ENCODE measurements at places on chromosomes 13 and 19. TPM values are rescaled to one million over a fixed set of nuclear protein-coding genes. Genes with fewer than 3 reads are reported as not detected.

Gene WDR88
- total RNA-seq = not detected

Gene HMGB1
- total RNA-seq = 255 TPM

Gene ATP1A3
- total RNA-seq = not detected

Gene TUBA3C
- total RNA-seq = not detected

Gene IGFL4
- total RNA-seq = 0.90 TPM

- peaks cover 9% of the 10 kb centered on the region for H3K4me1 ChIP-seq
- peak overlapping the region; percentile 75 for H3K27ac ChIP-seq
- H3K27me3 ChIP-seq = no peaks in the 10 kb centered on the region
- no peak overlapping the region for H3K4me3 ChIP-seq
- no peak for DNase-seq
- H3K36me3 ChIP-seq = no peaks in the 10 kb centered on the region
Measured at GRCh38 chr19:47589824-47590223, 16.9 kb upstream of the ZNF541 start.

GRCh38 chr19:11338569-11339253 lies 746 bp downstream of the RAB3D start:
- DNase-seq = no peak
- no peaks in the 10 kb centered on the region for H3K36me3 ChIP-seq
- H3K27ac ChIP-seq = peak overlapping the region; percentile 86
- peaks cover 8% of the 10 kb centered on the region for H3K4me1 ChIP-seq

DNA sequence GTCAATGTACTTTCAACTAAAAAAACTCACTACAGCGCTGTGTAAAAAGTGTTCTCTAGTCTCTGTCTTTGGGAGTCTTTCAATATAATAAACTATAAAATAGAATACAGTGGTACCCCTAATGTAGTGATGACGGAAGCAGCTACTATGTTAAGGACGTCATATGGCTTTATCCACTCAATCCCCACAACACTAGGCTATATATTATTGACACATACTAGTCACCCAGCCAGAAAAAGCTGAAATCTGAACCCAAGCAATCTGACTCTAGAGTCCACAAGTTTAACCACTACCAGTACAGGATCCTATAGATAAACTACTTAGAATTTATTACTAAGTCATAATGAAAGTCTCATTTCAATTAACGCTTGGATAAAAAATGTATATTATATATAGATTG lies 48.3 kb downstream of the ELF1 start:
- H3K4me1 ChIP-seq = peaks cover 62% of the 10 kb centered on the region
- H3K27me3 ChIP-seq = no peaks in the 10 kb centered on the region
- H3K36me3 ChIP-seq = no peaks in the 10 kb centered on the region
- DNase-seq = no peak

DNA sequence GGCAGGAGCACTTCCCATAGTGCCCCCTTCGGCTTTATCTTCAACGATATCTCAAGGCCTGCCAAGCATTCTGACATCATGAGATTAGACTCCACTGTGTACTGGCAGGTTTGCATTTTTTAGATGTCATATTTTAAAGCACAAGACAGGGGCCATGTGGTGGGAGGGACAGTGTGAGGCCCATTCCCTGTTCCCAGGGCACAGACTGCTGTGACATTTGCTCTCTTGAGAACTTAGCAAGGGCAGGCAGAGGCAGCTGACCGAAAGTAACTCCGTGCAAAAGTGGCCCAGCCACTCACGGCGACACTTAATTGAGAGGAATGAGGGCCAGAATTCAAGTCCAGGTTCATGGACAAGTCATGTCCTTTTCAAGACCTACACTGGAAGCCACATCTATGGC lies 201.8 kb downstream of the COL4A1 start:
- peaks cover 5% of the 10 kb centered on the region for H3K4me1 ChIP-seq
- H3K4me3 ChIP-seq = no peak overlapping the region
- no peak for DNase-seq
- no peak overlapping the region for H3K27ac ChIP-seq
- H3K36me3 ChIP-seq = no peaks in the 10 kb centered on the region
- H3K27me3 ChIP-seq = no peaks in the 10 kb centered on the region

DNA sequence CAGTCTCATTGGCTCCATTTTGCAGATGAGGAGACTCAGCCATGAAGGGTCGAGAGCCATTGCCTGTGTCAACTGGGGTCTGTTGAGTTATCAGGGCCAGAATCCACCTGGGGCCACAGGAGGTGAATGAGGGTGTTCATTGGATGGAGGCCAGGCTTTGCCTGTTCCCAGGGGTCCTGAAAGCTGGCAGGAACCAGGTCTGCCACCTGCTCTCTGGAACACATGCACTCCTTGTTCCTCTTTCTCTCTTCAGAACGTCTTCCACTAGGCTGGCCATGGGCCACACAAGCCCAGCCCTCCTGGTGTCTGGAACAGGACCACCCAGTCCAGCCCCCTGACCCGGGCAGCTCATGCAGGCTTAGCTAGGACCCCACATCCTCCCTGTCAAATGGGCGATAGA lies 21.1 kb downstream of the PPP1R37 start:
- peaks cover 7% of the 10 kb centered on the region for H3K36me3 ChIP-seq
- DNase-seq = no peak
- no peak overlapping the region for H3K4me3 ChIP-seq
- H3K27ac ChIP-seq = no peak overlapping the region
- no peaks in the 10 kb centered on the region for H3K27me3 ChIP-seq
